Sigmoid colon (tissue), 7 donors: ENCODE measurements at places on chromosomes 12 and 14. TPM values are rescaled to one million over a fixed set of nuclear protein-coding genes. Genes with fewer than 3 reads are reported as not detected.

The TRPV4 gene
- total RNA-seq = 0.55 TPM

The SAMD15 gene
- total RNA-seq = 0.27 TPM

The AQP2 gene
- total RNA-seq = not detected

The PNMA1 gene
- total RNA-seq = 63.1 TPM

The SMIM41 gene
- total RNA-seq = 0.41 TPM

The SLC10A1 gene
- total RNA-seq = not detected

The OR4Q3 gene
- total RNA-seq = not detected

The DNAH10 gene
- 0.16 TPM for total RNA-seq

The INSM2 gene
- total RNA-seq = not detected

The PELI2 gene
- 34.3 TPM for total RNA-seq

The STYK1 gene
- 0.16 TPM for total RNA-seq

The AMDHD1 gene
- total RNA-seq = 0.71 TPM

The ADAMTS20 gene
- not detected for total RNA-seq

The KRT5 gene
- not detected for total RNA-seq

The FGF23 gene
- not detected for total RNA-seq

The DHRS2 gene
- total RNA-seq = not detected

The MED6 gene
- 40.7 TPM for total RNA-seq

The BEGAIN gene
- 0.68 TPM for total RNA-seq

The IFNG-AS1 gene
- total RNA-seq = not detected

The AREL1 gene
- 16.1 TPM for total RNA-seq

The ASCL1 gene
- 0.55 TPM for total RNA-seq

The C1QL4 gene
- total RNA-seq = not detected

The OASL gene
- not detected for total RNA-seq

The ETFRF1 gene
- 63.5 TPM for total RNA-seq

The BDKRB2 gene
- total RNA-seq = 4.3 TPM

The MYF5 gene
- not detected for total RNA-seq

The P2RX4 gene
- total RNA-seq = 36.9 TPM

The CCDC177 gene
- total RNA-seq = not detected

The EMC9 gene
- total RNA-seq = 5.0 TPM

The B3GNT4 gene
- not detected for total RNA-seq

The HHIPL1 gene
- 3.6 TPM for total RNA-seq

The KRT77 gene
- total RNA-seq = not detected

The ASB2 gene
- total RNA-seq = 124 TPM

The LRP1-AS gene
- total RNA-seq = not detected

The LGR5 gene
- not detected for total RNA-seq

The ABCB9 gene
- total RNA-seq = 1.6 TPM

The CELA1 gene
- not detected for total RNA-seq

The DAO gene
- total RNA-seq = not detected

The DTX1 gene
- 2.9 TPM for total RNA-seq

The SMCO2 gene
- not detected for total RNA-seq
